Ascending aorta (tissue), 2 donors: ENCODE measurements at places on chromosomes 1 and 21.

GRCh38 chr1:150842343-150842742 is 34.1 kb downstream of the ARNT start:
- DNase-seq = no peak

- peak; percentile 92 for DNase-seq
Measured at GRCh38 chr1:200738949-200739651, 407 bp downstream of the CAMSAP2 start.

GRCh38 chr1:234550341-234551031 is 59.5 kb downstream of the IRF2BP2 start:
- DNase-seq = no peak

DNA sequence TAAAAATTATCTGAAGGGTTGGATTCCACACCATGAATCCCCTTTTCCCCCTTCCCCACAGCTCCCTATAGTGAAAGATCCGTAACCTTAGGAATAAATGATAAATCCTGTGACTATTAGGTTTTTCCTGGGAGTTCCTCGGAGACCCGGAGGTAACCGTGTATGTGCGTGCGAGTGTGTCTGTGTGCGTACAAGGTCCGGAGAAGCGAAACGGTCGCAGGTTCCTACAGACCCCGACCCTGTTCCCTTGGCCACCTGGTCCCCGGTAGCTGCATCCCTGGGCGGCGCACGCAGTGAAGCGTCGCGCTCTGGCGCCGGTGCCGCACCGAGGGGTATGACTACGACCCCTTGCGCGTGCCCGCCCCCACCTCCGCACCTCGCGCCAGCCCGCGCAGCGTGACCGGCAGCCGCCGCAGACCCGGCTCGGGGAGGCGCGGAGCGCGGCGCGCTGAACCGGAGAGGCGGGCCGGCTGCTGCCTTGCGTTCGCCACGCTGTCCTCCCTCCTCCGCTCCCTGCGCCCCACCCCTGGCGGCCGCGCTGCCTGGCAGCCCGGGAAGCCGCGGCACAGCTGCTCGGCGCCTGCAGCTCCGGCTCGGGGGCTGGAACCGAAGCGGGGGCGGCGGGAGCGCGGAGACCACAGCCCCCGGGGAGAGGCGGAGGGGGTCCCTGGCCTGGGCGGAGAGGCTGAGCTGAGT is at the start of gene AK5:
Gene AK5, plus strand, starts transcription at position 529 of the 696 bp plus-strand sequence. CDS start 295 bp downstream, outside the sequence.
- DNase-seq = peak; percentile 61

DNA sequence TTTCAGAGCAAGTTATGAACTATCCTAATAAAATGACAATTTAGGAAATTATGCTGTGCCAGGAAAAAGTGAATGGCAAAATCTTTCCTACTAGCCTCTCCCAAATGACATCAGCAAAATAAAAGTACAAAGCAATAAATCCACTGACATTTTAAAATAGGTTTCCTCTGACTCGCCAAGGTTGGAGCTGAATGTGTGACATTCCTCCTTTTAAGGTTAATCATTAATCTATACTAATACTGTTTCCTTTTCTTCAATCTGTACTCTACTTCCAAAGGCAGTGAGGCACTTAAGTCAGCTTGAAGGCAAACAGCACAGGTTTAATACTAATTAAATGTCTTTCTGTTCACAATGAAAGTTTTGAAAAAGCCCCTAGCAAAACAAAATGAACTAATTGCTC is 15.7 kb downstream of the RNF19B start:
- DNase-seq = no peak

GRCh38 chr1:88266051-88266450 is 418.0 kb upstream of the PKN2 start:
- no peak for DNase-seq

GRCh38 chr1:109392788-109393616 is 4.7 kb downstream of the SORT1 start:
- DNase-seq = peak; percentile 84

- no peak for DNase-seq
Measured at GRCh38 chr1:61056196-61056572, 26.2 kb upstream of the NFIA start.

DNA sequence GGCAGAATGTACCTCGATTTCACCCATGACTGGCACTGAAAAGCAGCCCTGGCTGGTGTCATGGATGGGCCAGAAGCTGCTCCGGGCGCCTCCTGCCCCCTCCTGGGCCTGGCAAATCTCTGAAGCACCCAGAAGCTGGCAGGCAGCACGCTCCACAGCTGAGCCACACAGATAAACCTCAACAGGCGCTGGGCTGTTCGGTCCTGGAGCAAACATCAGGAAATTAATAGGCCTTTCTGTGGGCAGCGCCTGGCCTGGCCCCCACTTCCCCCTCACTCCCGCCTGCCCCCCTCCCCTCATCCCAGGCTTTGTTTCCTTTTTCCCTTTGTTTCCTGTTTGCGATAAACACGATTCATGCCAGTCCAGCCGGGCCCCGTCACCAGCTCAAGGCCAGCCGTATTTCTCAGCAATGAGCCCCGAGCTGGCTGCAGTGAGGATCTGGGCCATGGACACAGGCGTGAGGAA is 20.1 kb upstream of the DISP3 start:
- DNase-seq = no peak

DNA sequence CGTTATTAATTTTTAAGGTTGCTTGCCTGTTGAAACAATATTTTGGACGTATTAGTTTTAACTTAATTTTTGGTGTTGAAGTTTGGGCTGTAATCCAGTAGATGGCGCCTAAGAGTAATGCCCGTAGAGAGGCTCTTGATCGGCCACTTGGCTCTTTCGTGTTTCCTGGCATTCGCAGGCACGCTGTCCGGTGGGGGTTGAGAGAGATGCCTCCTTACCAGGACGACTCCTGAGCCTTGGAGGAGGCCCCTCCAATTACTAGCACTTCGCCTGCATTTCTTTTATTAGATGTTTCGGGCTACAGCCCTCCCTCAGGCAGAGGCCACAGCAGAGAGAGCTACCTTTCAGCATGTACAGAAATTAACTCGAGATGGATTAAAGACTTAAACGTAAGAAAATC is 12.0 kb downstream of the OR2M4 start:
- DNase-seq = no peak

DNA sequence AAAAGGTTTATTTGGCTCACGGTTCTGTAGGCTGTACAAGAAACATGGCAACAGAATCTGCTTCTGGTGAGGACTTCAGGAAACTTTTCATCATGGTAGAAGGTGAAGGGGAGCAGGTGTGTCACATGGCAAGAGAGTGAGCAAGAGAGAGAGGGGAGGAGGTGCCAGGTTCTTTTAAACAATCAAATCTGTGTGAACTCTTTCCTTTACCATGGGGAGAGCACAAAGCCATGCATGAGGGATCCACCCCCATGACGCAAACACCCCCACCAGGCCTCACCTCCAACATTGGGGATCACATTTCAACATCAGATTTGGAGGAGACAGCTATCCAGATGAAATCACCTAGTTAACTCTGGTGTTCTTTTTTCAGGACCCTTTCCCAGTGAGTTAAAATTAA is 103.6 kb downstream of the GALNT2 start:
- DNase-seq = no peak

GRCh38 chr21:42262831-42263231 is 43.9 kb downstream of the ABCG1 start:
- DNase-seq = peak; percentile 77

DNA sequence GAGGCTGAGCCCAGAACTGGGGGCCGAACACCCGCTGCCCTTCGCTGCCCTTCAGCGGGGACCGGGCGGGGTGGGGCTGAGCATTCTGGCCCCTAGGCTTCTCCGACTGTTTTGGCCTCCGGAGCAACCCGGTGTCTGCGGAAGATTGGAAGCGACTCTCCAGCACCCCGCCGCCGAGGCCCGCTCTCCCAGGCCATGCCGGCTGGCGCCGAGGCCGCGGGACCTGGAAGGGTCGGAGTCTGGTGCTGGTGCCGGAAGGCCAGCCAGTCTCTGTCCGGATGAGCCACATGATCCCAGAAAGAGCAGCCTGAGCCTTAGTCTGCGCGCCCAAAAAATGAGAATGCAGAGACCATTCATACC is 272.0 kb downstream of the FOXD2 start:
- no peak for DNase-seq

- DNase-seq = no peak
Measured at GRCh38 chr1:32651461-32652073, 559 bp downstream of the RBBP4 start.

- no peak for DNase-seq
Measured at GRCh38 chr1:16219968-16220500, 7.6 kb upstream of the ARHGEF19 start.
